Activated T-cell treated with anti-CD3 and anti-CD28 coated beads for 48 hours (primary cell): ENCODE measurements at places on chromosomes 11 and 22.

- DNase-seq, result no peak
Observed at GRCh38 chr11:77813256-77813655, 7.3 kb downstream of the RSF1 start.

GRCh38 chr22:20531404-20532201 lies 24.2 kb downstream of the MED15 start:
- no peak for DNase-seq

- DNase-seq, result no peak
Observed at GRCh38 chr22:25380122-25380747, 160.8 kb downstream of the CRYBB2 start.

GRCh38 chr11:107631931-107632330 lies 41.0 kb downstream of the ELMOD1 start:
- DNase-seq, result no peak

DNA sequence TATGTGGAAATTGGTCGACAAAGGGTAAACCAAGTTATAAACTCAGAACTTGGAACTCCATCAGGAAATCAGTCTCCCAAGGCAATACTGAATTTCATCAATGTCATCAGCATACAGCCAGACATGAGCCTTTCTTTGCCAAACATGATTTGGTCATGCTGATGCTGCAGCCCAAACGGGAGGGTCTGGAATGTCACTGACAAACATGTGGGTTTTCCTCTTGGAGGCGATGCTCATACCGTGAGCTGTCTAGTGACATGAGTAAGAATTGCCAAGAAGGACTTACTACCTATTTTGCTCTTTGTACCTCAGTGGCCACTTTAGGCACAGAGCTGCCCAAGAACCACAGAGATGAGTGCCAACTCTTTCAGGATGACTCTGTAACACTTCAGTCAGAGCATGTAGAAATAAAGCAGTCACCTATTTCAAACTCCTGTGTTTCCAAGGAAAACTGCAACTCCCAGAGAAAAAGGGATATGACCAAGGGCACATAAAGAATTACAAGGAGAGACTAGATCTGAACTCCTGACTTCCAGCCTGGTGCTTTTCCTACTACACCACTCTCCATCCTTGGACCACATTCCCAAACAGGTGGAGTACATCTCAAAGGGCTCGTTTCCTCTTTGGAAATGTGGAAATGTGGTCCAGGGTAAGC lies 24.3 kb upstream of the MRGPRX2 start:
- DNase-seq, result no peak

DNA sequence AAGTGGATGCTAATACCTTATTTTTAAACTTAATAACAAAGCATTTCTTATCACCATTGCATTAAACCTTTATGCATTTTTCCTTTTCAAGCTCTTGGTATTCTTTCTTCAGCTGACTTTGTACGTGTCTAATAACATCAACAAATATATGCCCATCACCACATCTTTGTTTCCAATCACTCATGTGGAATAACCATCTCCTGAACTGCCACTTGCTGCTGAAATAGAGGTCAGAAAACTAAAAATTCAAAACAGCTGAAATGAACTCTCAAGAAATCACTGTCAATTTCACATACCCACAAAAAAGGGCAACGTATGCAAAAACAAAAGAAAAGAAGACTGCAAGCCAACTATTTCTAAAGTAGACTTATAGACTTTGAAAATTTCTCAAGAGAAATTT lies 7.4 kb downstream of the MSANTD4 start:
- no peak for DNase-seq

DNA sequence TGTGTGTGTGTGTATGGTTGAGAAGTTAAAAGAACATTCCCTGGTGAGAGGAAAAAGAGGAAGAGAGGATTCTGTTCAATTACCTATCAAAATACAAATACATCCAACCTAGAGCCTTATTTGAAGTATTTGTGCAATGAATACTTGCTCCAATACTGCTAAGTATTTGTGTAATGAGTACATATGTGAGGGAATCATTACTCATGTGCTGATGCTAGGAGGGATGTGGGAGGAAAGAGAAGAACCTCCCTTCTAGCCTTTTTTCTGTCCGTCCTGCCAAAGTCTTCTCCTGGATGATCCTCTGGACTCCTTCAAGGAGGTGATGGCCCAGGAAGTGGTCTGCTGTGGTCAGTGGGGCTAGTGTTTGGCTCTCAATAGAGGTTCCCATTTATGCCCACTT lies 36.0 kb upstream of the ACCSL start:
- DNase-seq, result no peak

DNA sequence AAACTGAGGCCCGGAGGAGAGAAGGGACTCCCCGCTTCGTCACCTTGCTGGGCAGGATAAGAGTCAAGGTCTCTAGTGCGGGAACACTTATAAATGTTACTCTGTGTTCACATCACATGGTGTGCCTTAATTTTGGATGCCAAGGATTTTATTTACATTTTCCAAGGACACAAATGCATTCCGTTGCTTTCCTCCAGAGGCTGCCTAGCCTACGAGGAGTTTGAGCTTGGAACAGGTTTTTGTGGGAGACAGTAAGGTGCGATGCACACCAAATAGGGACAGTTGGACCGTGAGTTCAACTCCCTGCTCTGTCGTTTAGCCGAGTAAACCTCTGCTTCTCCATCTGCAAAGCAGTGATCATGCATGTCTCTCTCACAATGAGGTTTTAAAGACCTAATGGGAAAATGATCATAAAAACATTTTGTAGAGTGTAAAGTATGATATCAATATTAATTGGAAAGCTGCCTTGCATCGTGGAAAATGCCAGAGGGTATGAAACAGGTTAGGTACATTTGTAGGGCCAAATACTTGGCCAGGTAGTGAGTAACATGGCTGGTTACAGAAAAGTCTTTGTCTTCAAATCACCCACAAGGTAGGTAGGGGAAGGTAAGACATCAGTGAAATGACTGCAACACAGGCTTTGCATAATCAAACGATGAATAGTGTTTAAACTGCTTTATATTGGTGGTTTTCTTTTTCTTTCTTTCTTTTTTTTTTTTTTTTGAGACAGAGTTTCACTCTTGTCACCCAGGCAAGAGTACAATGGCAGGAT lies 61.8 kb downstream of the ST3GAL4 start:
- DNase-seq, result no peak
